ENCODE measurements at places on chromosomes 1 and 21.

DNA sequence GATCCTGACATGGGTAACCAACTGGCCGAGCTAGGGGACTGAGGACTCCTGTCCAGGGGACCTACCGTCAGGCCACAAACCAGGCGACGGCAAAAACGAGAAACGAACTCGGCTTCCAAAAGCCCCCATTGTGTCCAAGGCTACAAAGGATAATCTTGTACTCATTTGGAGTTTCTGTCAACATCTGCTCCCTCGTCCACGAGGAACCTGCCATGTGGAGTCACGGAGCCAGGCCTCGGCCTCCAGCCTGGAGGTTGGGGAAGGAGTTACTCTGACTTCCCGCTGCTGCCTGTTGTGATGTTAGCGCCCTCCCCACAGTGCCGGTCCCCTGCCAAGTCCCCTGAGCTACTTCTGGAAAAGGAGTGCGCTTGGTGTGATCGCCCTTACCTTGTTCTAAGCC lies 7.3 kb downstream of the KRTAP10-1 start:
- DNase-seq = no peak

DNA sequence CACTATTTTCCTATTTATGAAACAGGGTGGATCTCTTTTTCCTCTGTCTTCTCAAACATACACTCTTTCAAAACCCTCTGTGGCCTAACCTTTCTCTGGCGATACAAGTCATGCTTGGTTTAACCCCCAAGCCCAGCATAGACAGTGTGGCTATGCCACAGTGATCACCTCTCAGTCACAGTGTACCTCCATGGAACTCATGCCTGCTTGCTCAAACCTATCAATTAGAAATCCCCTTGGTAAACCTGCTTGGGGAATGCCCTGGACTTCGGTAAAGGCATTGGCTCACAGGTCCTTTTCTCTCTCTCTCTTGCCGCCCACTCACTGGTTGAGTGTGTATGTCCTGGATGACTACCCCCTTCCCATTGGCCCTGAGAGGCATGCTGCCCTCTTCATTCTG lies 147.5 kb downstream of the CYYR1 start:
- DNase-seq = no peak

DNA sequence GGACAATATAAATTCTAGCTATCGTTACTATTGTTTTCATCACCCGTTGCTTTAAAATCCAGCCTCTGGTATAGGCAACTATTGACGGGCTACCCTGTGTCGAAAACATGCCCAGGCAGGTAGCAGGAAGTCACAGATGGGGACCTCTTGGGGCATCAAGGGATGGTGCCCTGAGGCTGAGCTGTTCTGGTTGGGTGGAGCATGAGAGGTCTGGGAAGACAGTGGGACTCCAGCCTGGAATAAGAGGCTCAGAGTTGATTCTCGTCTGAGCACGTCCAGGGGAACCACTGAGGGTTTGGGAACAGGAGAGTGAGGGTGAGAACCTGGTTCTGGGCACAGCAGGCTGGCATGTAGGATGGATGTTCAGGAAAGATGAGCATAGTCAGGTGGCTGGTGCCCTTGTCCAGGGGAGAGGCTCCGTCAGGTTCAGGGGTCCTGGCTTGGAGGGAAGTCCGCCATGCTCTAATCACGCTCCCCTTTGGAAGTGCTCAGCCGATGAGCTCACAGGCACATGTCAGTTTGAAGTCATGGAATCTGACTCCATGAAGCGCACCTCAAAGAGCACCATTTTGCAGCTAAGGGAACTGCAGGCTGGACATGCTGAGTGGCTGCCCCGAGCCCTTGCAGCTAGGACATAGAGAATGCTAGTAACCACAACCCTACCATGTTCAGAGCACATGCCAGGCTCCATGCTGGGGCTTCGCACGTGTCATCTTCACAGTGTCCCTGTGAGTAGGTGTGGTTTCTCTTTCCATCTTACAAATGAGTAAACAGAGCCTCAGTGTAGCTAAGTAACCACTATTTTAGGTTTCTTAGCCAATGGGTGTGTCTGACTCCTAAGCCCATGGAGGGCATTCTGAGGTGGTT lies 21.0 kb downstream of the PCSK9 start:
- DNase-seq = no peak

DNA sequence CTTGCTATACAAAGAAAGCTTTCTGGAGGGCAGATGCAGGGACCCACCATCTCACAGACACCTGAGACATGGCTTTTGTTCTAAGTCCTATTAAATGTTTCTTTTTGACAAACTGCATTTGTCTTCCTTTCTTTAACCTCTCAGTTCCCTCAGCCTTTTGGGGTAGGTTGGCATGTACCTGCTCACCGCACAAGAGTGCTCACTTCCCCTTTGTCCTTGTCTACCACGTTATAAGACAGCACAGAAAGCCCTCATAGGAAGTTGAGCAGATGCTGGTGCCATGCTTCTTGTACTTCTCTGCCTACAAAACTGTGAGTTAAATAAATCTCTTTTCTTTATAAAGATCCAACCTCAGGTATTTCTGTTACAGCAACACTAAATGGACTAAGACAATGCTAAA lies 31.9 kb upstream of the RGS21 start:
- DNase-seq = no peak

- DNase-seq = no peak
Observed at GRCh38 chr1:54570161-54570560, 22.1 kb downstream of the ACOT11 start.

DNA sequence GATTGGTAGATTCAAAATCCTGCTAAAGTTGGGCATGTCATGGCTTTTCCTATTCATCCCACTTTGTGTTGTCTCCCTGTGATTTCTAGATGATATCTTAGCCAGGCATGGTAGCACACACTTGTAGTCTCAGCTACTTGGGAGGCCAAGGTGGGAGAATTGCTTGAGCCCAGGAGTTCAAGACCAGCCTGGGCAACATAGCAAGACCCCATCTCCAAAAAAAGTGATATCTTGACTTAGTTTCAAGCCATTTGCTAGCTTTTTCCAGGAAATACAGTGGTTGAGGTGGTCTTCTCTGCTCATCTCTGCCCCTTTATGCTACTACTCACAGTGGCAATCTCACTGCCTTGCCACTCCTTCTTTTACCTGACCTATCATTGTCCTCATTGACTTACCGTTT lies 12.3 kb upstream of the HAX1 start:
- DNase-seq = no peak

DNA sequence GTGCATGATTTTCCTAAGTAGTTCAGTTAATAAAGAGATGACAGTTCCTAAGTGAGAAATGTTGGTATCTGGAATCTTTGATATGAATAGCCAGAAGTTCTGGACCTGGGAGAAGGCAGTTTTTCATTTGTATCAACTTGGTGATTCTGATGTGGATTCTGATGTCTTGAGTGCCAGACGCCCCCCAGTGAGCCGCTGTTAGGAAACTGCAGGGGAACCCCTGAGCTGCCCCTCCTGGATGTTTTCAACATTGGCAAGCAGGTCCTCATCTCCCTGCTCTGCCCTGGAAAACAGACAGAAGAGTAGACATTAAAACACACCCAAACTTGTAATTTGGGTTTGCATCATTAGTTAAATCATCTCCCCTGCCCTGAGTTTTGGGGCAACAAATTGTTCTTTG lies 7.4 kb downstream of the ETS2 start:
- no peak for DNase-seq

- no peak for DNase-seq
Observed at GRCh38 chr1:189275796-189276195, 1201.9 kb downstream of the BRINP3 start.

DNA sequence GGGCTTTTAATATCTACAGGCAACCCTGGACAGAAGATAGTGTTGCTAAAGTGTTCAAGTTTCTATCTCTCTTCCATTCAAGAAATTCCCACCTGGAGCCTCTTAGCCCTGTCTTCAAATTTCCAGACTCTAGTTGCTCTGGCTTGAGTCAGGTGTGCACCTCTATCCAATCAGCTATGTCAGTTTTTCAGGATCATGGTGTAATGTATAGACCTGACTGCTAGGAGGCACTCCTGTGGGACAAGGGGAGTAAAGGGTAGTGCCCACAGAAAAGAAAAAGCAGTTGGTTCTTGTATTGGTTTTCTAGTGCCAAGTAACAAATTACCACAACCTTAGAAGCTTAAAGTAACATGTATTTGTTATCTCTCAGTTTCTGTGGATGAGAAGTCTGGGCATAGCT lies 6.2 kb upstream of the ZRANB2 start:
- DNase-seq = no peak

GRCh38 chr1:234639961-234640360 lies 30.0 kb upstream of the IRF2BP2 start:
- no peak for DNase-seq

All from NCI-H1436 treated with DMSO at 0.1 percent for 48 hours (cell line).